ENCODE measurements at places on chromosomes 16 and 17.
A peak's percentile ranks its signal among the peaks of the same experiment; 100 is the strongest.

DNA sequence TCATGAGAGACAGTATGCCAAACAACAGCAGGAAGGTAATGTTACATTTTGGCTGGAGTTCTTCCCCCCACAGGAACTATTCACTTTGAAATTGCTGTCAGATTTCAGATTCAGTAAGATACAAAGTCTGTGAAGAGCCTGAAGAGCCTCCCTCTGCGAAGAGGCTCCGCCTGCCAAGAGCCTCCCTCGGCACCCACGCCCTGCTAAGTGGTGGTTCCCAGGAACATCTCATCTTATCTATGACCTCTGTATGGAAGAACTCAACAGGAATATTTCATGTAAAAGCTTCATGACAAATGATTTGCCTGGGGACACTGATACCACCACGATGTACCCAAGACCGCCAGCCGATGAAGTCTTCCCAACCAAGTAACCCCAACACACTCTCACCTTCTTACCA is 3.2 kb downstream of the ZC3H7A start:
- no peak for DNase-seq

- no peak for DNase-seq
These were observed 80.5 kb upstream of the CLEC18B start for GRCh38 chr16:74501484-74502478.

DNA sequence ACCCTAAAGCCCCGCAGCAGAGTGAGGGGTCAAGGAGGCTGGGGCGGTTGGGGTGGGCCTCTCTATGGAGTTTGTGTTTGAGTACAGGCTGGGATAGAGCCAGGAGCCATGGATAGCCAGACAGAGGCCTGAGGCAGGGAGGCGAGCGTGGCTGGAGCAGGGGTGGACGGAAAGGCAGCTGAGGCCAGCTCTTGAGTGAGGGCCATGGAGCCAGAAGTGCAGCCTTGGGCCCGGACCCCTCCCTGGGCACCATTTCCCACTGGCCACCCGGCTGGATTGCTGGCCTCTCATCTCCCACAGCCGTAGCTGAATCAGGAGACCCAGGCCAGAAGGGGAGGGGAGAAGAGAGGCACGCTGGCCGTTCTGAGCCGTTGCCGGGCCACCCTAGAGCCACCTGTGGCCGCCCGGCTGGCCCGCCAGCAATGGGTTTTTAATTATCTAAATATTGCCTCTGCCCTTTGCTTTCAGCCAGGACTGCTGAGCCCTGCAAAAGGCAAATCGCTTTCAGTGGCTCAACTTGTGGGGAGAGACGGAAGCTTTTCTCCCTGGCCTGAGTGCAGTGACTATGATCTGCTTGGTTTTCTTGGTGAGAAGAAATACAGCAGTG is 75.2 kb upstream of the GSE1 start:
- no peak for DNase-seq

DNA sequence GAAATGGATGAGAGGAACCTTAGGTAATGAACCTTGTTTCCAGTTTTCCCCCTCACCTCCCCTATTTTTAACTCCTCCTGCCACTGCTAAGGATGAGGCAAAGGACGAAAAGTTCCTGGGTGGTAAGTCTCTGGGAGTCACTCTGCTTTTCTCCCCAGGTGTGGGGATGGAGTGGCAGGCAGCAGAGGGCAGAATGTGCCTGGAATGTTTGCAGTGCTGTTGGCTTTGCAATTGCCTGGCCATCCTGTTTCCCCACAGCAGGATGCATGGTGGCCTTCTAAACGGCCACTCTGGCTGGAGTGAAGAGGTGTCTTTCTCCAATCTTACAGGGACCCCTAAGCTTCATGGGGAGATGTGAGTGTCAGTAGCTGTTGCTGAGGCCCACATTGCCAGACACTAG is 432.5 kb upstream of the ZFHX3 start:
- DNase-seq: no peak

- DNase-seq: no peak
These were observed 652.9 kb upstream of the C16orf82 start for GRCh38 chr16:26413780-26414179.

DNA sequence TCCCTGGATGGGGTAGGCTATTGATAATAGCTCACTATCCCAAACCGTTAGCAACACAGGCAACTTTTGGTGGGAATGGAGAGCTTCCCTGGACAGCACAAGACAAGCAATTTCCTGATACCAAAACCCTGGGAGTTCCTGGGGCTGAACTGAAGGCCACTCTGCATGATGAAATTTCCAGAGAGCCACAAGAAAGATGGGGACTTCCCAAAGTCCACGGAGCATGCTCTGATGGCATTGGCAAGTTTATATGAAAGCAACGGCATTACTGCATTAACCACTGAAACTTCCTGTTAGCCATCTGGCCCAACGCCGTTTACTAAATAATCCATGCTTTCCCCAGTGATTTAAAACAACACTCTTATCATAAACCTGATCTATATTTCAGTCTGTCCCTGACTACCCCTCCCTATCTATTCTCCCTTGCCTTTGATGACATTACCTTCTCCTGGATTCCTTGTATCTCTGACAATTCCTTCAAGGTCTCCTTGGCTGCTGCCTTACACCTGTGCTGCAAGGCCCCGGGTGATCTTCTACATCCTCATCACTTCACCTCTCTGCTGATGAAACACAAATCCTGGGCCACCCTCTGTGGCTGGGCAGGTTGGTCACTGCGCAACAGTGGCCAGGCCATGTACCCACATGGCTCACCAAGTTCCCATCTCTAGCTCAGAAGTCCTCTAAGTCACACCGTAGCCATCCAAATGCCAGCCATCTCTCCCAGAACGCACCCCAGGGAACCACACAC is 108.5 kb upstream of the RCVRN start:
- DNase-seq: no peak

GRCh38 chr16:19182481-19182880 is 14.4 kb downstream of the SYT17 start:
- DNase-seq: no peak

DNA sequence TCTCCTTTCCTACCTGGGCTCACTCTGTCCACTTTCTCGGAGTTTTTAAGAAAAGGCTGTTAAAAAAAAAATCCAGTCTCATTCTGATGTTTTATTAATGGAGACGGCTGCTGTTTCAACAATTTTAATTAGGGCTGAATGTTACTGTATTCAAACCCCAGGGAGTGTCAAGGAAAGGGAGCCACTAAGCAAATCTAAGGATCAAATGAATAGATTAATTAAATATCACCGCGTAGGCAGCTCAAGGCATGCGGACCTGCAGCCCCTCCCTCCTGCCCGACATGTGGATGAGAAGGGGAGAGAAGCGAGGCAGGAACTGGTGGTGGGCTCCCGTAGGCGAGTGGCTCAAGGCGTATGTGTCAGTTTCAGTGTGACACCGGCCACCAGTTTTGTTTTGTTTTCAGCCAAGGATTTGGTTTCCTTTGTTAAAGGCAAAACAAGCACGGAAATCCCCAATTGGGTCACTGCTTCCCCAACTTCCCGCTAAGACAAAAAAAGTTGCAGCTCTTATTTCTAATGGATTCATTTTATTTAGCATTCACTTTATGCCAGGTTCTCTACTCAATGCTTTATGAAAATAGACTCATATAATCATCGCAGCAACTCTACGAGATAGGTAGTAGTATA is 110.6 kb downstream of the GP2 start:
- DNase-seq: no peak

- peak; percentile 51 for DNase-seq
These were observed 418 bp downstream of the SOCS3 start for GRCh38 chr17:78359321-78359996.

DNA sequence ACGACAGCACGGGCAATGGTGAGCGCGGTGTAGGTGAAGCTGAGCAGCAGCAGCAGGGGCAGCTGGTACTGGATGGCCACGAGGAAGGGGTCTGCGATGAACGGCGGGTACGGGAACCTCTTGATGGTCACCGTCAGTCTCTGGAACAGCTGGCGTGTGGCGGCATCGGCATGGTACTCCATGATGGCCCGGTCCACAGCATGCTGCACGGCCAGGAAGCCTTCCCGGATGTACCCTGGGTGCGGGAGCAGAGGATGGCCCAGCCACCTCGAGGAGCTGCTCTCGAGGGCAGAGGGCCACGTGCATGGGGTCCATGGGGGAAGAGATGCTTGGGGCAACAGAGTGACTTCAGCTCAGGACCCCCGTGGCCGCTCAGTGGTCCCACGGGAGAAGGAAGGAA is 20.9 kb downstream of the ABCA3 start:
- DNase-seq: no peak

GRCh38 chr16:31130336-31130891 is 5.1 kb downstream of the PRSS8 start:
- no peak for DNase-seq

- no peak for DNase-seq
These were observed 37.4 kb downstream of the COX4I1 start for GRCh38 chr16:85836706-85837582.

- peak; percentile 24 for DNase-seq
These were observed 40.9 kb downstream of the RMI2 start for GRCh38 chr16:11386054-11386680.

DNA sequence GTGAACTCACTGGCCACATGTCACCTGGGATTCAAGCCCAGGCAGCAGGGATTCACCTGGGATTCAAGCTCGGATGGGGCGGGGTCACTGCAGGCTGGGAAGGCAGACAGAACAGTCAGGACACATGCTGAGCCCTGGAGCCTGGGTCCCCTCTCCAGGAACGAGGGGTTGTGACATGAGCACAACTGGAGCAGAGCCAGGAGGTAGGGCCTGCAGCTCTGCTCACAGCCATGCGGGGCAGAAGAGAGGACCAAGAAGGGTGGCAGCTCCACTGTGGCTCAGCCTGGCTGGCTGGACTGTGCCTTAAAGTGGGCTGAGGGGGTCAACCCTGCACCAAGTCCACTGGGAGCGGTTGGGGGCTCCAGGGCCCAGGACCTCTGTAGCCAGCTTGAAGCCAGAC is 150.1 kb downstream of the RAB11FIP4 start:
- no peak for DNase-seq

- peak; percentile 53 for DNase-seq
These were observed 64.2 kb downstream of the SPECC1 start for GRCh38 chr17:20073055-20073979.

GRCh38 chr17:47713980-47714700 is 18.9 kb upstream of the TBX21 start:
- DNase-seq: no peak

DNA sequence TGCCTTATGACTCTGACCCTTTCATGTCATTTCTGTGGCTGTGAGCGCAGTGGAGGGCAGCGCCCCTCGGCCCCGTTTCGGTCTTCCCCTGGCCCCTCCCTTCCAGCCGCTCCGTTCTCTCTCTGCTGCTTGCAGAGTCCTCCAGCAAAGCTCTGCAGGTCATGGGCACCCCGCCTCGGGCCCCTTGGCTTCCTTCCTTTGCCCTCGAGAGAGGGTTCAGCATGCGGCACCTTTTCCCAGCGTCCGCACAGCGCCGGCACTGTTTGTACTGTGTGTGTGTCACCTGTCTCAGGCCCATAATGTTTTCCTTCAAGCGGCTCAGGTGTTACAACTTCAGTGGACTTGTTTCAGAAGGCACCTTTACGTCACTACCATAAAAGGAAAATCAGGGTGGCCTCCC is 98.5 kb downstream of the RAP1GAP2 start:
- DNase-seq: no peak

DNA sequence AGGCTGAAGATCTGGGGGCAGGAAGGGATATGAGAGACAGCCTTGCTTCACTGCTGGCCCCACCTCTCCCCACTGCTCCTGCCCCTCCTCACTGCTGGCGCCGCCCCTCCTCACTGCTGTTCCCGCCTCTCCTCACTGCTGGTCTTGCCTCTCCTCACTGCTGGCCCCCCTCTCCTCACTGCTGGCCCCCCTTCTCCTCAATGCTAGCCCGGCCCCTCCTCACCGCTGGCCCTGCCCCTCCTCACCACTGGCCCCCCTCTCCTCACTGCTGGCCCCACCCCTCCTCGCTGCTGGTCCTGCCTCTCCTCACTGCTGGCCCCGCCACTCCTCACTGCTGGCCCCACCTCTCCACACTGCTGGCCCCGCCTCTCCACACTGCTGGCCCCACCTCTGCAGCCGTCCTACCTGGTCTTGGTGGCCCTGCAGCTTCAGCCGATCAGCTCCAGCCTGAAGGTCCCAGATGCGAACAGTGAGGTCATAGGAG is 9.5 kb upstream of the PAM16 start:
- no peak for DNase-seq

GRCh38 chr17:45098081-45098868 is 34.0 kb downstream of the PLCD3 start:
- no peak for DNase-seq

GRCh38 chr16:69396187-69397061 is 10.6 kb upstream of the TERF2 start:
- peak; percentile 78 for DNase-seq

- no peak for DNase-seq
These were observed 25.1 kb upstream of the IL17C start for GRCh38 chr16:88613293-88613692.

GRCh38 chr16:19228052-19228451 is 57.5 kb upstream of the CLEC19A start:
- DNase-seq: no peak

GRCh38 chr17:50957600-50958575 is 91.7 kb upstream of the TOB1 start:
- DNase-seq: no peak

- DNase-seq: no peak
These were observed 10.6 kb upstream of the PSMC5 start for GRCh38 chr17:63816669-63817068.

GRCh38 chr16:68660359-68660795 is 15.3 kb downstream of the CDH3 start:
- DNase-seq: no peak

All from stimulated activated naive CD8-positive, alpha-beta T cell treated with anti-CD3 and anti-CD28 coated beads, Interleukin-15, Interleukin-2, amounts not matched to agents 100 U/mL and 50 U/mL, for 24 hours (primary cell).